Activated T-helper 1 cell treated with anti-CD3 and anti-CD28 coated beads, Interleukin-2, amount 50 U/mL, for 16 hours (primary cell): ENCODE measurements at places on chromosomes 3 and 15.

DNA sequence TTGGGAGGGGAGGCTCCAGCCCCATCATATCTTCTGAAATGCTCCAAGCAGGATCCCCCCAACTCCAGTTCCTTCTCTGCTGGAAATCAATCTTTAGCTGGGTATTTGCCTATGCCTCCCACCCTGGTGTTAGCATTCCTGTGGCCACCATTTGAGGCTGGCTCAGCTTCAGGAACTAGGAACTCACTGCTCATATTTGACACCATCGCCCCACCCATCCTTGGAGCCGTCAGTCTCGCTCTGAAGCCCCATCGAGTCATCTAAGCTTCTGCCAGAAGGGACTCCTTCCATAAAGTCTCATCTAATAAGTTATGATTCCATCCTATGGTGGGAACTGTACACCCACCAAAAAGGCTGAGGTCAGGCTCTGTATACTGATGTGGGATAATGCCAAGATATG is 26.4 kb downstream of the PRKCD start:
- no peak for DNase-seq

GRCh38 chr3:89925976-89926375 is 818.6 kb downstream of the EPHA3 start:
- DNase-seq, result no peak

DNA sequence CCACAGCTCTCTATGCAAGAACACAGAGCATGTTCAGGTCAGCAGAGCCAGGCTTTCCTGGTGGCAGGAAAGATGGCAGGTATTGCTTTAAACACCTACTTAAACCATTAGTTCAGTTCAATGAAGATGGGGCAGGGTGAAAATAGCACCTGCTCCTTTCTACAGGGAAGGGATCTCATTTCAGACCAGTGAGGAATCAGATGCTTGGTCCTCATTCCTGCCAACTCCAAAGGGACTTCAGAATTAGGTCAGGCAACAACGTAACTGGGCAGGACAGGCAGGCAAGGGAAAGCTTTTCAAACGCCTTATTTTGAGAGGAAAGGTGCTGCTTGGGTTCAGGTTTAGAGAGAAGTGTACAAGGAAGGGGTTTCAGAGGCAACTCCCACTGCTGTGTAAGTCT is 12.6 kb upstream of the RPS17 start:
- DNase-seq, result no peak

GRCh38 chr3:12624056-12624455 is 39.9 kb downstream of the RAF1 start:
- DNase-seq, result no peak

GRCh38 chr3:106740116-106740515 is 637.1 kb upstream of the CCDC54 start:
- DNase-seq, result no peak

GRCh38 chr3:119319311-119319710 is 25.1 kb downstream of the ARHGAP31 start:
- DNase-seq, result no peak

- no peak for DNase-seq
Measured at GRCh38 chr15:81809543-81809942, 236.3 kb downstream of the MEX3B start.

DNA sequence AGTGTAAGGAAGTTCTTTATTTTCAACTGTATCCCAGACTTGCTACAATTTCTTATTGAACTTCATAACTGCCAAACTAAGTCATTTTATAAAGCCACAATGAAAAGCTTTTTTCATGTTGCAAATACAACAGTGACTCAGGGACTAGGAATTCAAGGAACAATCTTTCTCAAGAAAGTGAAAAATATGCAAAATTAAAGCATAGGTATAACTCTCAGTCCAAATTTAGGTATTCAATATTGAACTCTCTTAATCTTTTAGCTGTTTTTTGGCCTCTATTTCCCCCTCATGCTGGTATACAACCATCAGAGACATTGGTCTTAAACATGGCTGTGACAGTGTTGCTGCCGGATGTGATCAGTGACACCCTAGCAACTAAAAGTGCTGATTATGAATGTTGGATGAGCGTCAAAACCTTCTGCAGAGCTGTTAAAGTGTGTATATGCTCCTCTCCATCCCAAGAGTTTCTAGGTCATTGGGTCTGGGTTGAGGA is 476.9 kb downstream of the ZNF385D start:
- no peak for DNase-seq

GRCh38 chr15:90099868-90100831 is 2.1 kb downstream of the IDH2 start:
- no peak for DNase-seq

DNA sequence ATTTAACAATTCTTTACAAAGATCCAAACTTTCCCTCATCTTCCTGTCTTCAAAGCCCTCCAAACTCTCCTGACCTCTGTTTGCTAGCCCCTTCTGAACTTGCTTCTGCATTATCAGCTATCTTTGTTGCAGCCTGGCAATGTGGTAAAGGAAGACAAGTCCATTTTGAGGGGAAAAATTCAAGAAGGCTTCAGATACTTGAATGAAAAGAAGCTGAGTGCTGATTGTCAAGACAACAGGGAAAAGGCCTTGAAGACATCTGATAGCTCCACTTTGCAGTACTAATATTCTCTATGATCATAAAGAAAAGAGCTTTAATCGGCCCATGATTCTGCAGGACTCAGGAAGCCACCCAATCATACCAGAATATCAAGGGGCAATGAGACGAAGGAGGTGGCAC is 91.8 kb downstream of the LMLN start:
- DNase-seq, result no peak

DNA sequence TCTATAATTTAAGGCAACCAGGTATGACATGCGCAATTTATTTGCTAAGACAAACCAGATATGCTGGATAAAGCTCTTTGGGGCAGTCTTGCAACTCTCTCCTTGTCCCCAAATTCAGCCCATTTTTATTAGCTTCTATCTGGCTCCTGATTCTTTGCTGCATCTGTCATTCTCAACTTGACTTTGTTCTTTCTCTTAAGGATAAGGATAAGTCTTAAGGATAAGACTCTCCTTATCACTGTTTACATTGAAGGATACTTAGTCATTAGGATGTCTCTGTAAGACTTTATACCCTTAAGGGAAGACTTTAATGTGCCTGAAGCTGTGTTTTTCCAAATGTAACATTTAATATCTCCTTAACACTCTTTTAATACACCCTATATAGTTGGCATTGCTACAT is 49.2 kb downstream of the ALCAM start:
- no peak for DNase-seq

DNA sequence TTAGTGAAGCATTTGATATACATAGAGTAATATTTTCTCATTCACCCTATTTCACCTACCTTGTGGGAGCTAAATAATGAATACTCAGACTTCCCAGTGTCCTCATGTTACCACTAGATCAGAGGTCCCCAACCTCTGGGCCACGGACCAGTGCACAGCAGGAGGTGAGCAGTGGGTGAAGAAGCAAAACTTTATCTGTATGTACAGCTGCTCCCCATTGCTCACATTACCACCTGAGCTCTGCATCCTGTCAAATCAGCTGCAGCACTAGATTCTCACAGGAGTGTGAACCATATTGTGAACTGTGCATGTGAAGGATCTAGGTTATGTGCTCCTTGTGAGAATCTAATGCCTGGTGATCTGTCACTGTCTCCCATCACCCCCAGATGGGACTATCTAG is 79.4 kb downstream of the RETNLB start:
- no peak for DNase-seq

DNA sequence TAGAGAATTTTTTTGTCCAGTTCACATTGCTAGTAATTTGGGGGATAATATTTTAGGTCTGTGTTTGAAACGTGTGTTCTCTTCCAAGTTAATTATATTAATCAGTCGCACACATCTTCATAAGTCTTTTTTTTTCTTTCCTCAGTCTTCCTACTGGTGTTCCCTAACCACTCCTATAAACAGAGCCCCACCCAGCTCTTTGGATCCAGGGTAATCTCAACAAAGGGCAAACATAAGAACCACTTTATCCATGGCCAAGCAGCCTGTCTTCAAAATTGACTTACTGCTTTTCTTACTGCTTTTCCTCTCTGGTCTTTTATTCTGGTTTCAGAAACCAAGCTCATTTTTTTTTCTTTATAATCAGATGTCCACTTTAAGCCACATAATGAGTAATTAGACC is 266.8 kb upstream of the NECTIN3 start:
- DNase-seq, result no peak

GRCh38 chr3:162740941-162741596 is 1244.5 kb downstream of the OTOL1 start:
- no peak for DNase-seq

GRCh38 chr15:82272154-82272553 is 9.5 kb downstream of the SAXO2 start:
- DNase-seq, result no peak

DNA sequence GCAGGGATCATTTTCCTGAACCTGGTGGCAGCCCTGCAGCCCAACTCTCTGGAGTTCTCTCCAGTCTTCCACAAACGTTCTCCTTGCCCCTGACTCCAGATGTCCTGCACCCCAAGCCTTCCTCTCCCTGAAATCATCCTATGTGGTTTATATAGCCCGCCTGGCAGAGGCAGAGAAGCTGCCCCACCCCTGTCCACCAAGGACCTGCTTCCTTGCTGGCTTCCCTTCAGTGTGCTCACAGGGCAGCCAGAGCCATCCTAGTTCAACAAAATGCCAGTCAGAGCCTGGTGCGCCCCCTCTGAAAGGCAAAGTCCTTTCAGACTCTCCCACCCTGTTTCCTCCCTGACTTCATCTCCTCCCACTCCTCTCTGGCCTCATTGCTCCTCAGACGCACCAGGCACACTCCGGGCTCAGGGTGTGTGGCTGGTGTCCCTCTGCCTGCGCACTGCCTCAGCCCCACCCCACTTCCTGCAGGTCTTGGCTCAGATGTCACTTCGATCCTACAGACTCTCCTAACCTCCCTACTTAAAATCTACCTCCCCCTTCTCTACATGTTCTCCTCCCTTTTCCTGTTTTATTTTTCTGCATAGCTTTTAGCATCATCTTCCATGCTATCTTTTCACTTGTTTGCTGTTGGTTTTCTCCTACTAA is 5.9 kb downstream of the KBTBD13 start:
- DNase-seq, result no peak

GRCh38 chr3:21573291-21573690 is 177.7 kb downstream of the ZNF385D start:
- no peak for DNase-seq

DNA sequence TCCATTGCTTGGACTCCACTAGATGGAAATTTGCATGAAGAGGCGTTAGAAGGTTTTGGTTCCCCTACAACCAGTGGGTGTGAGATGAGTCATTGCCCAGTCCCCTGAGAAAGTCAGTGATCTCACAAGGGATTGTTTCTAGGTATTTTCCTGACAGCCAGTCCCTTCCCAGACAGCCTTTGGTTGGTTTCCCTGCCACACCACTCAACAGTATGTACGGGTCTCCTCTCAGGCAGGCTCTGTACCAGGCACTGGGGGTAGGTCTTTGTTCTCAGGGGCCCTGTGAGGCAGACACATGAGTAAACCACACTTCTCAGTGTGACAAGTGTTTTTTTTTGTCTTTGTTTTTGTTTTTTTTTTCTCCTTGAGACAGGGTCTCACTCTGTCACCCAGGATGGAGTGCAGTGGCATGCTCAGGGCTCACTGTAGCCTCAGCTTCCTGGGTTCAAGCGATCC is 4.0 kb downstream of the LAMP3 start:
- no peak for DNase-seq

DNA sequence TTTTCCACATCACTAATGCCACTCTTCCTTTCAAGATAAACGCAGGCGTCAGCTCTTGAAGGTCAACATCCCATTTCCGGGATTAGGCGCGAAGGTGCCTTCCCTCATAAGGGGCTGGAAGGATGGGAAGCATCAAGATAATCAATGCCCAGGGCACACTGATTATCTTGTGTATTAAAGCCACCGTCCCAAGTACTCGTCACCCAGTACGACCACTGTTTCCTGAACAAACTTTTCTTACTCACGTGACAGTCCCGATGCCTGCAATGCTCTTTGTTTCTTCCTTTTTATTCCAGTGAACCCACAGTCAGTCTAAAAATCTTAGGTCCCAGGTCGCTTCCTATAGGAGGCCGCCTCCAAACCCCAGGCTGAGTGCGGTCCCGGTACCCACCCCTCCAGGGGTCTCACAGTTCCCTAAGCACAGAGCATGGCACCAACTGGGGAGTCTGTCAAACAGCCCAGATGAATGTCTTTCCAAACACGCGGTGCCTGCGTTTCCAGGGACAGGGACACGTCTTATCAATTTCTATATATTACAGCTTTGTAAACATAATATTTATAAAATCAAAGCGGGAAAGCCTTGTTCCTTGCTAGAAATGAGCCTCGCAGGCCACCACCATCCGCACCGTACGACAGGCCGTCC is 589 bp downstream of the ANAPC13 start:
- no peak for DNase-seq

- no peak for DNase-seq
Measured at GRCh38 chr3:33447958-33448357, 7.8 kb upstream of the UBP1 start.

DNA sequence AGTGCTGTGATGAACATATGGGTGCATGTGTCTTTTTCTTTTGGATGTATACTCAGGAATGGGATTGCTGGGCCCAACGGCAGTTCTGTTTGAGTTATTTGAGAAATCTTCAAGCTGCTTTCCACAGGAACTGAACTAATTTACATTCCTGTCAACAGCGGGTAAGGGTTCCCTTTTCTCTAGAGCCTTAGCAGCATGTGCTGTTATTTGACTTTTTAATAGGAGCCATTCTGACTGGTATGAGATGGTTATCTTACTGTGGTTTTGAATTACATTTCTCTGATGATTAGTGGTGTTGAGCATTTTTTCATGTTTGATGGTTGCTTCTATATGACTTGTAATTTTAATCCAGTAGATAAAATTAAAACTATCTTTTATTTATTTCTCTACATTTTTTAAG is 1168.6 kb upstream of the ALCAM start:
- no peak for DNase-seq

DNA sequence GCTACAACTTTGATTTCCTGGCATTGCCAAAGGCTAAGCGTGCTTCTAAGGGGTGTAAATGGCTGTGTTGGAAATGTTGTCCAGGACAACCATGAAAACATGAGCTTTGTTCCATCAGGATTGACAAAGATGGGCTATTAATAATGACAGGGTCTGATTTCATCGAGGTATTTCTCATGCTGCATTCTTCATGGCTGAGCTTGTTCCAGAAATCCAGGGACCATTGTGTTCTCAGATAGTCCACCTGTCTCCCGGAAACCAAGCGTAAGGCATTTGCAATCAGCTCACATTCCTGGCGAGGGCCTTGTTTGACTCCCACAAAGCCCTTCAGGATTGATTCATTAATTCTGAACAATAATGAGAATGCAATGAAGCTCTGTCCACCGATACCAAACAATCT is 111.3 kb downstream of the CD47 start:
- no peak for DNase-seq

- DNase-seq, result no peak
Measured at GRCh38 chr3:138329984-138330293, 288 bp upstream of the NME9 start.
